Ecto neural progenitor cell (in vitro differentiated cells): ENCODE measurements at places on chromosomes 11 and 22.

DNA sequence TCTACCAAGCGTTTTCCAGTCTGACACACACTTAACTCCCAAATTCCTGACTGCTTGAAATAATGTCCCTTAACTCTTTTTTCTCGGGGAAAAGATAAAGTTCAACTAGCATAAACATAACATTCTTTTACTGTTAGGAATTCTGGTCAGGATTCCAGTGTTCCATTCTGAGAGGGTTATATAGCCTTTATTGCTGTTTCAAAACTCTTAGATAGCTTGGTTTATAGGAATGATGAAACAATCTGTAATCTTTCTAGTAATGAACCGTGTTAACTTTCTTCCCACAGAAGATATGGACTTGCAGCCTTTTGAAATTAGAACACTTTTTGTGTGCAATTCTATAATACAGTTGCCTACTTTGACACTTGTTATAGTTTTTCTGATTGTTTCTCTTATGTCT is 8.6 kb downstream of the REXO2 start:
- DNase-seq, result no peak

DNA sequence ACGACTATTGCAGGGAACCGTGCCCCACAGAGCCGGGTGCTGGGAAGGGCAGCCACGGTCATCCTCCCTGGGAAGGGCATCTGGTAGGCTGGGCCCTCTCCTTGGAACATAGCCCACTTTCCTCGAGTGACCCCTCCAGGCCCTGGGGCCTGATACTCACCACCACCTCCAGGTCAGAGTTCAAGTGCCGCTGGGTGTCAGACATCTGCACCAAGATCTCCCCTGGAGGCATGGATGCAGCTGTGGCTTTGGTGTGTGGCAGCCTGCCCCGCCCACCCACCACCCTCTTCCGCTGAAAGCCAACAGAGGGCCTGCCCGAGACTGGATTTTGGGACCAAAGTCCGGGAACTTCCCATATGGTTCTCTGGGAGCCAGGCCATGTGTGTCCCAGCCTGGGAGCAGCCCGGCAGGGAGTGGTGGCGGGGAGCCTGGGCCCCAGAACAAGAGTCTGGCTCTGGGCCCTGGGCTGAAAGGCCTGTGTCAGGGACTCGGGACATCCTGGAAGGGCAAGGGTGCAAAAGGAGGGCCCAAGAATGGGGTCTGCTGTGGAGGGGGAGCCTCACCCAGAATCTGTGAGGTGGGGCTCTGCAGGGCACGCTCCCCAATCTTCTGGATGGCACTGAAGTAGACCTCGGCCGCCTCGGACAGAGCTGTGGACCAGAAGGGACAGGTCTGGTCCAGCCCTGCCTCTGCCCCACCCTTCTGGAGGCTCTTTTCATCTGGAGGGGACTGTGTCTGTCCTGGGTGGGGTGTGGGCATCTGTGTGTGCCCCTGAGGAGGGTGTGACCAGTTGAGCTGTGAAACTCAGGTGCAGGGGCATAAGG is 2.6 kb downstream of the BAIAP2L2 start:
- no peak for DNase-seq

DNA sequence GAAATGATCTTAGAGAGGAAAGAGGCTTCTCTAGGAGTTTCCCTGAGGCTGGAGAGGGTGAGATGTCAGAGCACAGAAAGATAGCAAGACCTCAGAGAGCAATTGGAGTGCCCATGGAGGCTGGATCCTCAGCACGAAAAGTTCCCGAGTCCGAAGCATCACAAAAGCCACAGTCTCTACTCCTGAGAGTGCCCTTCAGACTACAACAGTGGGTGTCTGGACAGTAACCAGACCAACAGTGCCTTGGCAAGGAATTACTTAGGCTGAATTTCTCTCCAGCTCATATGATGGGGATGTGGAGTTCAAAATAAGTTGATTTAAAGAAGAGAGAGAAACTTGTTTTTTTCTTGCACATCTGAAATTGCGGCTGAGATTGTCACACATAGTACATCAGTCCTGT is 31.9 kb upstream of the PSMA1 start:
- DNase-seq, result no peak

- no peak for DNase-seq
Measured at GRCh38 chr11:59776210-59777066, 21.3 kb downstream of the STX3 start.

DNA sequence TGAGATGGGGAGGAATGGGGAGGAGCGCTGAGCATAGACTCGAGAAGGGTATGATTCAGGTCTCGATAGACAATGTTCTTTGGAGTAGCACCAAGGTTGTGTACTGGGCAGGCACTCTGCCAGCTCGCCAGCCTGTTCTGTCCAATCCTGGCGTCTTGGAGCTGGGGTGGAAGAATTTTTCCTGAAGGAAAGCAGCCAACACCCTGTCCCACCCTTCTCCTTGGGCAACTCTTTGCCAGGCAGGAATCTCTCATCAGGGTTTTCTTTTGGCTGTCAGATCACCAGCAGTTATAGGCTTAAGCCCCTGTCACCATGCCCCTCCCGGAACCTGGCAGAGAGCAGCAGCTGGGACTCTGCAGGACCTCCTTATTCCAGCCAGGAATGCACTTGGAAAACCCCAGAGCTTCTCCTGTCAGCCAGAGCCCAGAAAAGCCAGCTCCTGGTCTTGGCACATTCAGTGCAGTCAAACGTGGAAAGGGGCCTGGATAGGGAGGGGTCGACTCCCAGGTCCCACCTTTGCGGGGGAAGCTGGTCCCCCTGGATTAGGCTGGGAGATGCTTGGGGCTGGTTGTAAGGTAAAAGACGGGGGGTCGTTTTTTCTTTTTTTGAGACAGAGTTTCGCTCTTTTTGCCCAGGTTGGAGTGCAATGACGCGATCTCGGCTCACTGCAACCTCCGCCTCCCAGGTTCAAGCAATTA is 14.4 kb upstream of the SPTBN2 start:
- DNase-seq, result no peak

GRCh38 chr11:35115688-35116030 is 23.3 kb upstream of the CD44 start:
- no peak for DNase-seq

GRCh38 chr11:105705786-105706530 is 96.1 kb downstream of the GRIA4 start:
- DNase-seq, result no peak

DNA sequence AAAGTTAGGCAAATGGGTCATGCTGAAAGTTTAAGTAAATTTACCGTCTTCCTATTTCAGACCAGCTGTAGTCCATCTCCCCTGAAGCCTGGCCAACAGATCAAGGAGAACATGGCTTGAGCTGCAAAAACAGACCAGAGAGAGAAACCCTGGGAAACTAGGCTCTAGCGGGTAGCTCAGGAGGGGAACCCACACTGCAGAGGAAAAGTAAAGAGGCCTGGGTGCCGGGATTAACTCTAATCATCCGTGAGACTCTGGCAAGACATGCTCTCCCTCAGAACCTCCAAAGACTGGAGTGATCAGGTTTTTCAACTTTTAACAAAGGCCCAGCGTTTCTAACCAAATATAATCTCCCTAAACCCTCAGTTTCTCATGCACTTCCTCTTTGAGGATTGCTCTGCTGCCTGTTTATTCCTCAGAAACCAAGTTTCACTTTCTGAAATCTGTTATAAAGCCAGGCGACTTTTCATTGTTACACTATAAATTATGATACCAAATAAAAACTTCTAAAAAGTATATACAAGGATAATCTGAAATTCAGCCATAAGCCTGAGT is 67.5 kb downstream of the GAB2 start:
- DNase-seq, result peak; percentile 65

DNA sequence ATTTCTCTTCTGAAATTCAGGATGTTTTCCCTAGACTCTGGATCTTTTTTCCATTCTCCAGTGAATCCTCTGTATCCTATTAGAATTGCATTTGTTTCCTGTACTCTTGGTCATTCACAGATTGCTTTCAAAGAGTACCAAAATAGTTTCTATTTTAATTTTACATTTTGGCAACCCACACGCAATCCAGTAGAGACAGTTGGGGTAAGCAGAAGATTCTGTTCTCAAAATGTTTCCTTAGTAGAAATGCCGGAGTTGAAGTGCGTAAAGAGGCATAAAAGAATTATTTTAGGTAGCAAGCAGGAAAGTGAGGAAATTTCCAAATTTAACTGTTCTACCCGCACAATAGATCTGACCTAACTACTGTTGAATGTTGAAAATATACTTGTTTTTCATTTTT is 842.4 kb downstream of the LUZP2 start:
- no peak for DNase-seq

- no peak for DNase-seq
Measured at GRCh38 chr11:27217948-27218420, 145.0 kb downstream of the CCDC34 start.

DNA sequence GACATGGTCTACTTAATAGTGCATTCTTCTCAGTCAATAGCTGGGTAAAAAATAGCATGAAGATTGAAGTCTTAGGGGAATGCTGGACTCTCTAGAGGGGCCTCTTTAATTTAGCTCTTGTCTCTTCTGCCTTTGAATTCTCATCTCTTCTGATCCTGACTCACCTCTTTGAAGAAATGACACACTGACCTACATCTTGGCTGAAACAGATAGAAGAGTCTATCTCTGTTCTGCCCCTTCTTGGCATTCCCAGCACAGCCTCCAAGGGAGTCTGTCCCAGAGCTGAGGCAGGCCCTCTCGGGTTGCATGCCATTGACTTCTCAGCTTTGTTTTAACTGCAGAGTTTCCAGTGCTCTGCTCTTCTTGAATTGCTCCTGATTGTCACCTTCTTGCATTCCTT is 55.7 kb downstream of the PTPRJ start:
- no peak for DNase-seq

DNA sequence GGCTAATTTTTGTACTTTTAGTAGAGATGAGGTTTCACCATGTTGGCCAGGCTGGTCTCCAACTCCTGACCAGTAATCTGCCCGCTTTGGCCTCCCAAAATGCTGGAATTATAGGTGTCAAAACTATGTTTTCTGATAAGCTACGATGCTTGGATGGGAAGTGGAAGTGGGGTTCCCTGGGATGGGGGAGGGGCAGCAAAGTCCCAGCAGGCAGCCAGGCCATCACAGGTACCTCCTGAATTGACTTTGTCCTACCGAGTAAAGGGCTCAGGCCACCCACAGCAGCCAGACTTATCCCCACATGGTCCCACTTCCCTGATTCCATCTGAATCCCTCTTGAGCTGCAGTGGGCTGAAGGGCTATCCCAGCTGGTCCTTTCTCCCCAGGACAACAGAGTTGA is 6.9 kb downstream of the FTH1 start:
- peak; percentile 29 for DNase-seq

DNA sequence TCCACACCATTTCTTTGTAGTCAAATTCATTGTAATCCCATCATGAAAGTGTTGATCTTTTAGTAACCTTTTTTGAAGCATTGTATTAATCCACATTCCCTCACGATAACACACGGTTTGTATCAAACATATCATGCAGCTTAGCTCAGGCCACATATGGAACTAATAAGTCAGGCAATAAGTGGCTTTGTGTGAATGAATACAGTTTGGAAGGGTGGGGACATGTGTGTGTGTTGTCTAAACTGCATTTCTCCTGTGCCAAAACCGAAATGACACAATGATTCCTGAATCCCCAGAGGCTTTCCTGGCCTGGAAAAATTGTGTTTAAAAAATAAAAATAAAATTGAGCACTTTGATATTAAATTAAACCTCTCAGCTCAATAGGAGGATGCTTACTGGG is 98.3 kb downstream of the WNT11 start:
- DNase-seq, result no peak

GRCh38 chr11:57180081-57180561 is 1.6 kb upstream of the LRRC55 start:
- DNase-seq, result peak; percentile 73

- DNase-seq, result no peak
Measured at GRCh38 chr11:27873664-27874063, 173.4 kb upstream of the BDNF start.

GRCh38 chr11:31768749-31769640 is 42.1 kb downstream of the PAX6 start:
- no peak for DNase-seq

GRCh38 chr11:62138630-62139425 is 15.0 kb downstream of the INCENP start:
- no peak for DNase-seq

DNA sequence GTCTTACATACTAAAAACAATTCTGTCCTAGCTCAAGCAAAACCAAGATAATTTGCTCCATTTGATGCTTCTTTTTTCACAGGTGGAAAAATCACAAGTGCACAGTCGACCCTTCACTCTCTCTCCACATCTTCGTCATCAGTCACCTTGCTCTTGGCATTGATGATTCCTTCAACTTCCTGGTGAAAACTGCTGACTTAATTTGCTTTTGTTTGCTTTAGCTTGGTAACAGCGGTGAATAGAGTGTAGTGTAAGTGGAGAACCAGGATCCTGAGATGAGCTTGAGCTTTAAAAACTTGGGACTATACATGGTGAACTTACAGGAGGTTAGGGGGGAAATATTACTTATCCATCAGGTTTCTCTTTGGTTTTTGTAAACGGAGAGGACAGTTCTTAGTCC is 331.1 kb upstream of the ARHGAP42 start:
- DNase-seq, result no peak

DNA sequence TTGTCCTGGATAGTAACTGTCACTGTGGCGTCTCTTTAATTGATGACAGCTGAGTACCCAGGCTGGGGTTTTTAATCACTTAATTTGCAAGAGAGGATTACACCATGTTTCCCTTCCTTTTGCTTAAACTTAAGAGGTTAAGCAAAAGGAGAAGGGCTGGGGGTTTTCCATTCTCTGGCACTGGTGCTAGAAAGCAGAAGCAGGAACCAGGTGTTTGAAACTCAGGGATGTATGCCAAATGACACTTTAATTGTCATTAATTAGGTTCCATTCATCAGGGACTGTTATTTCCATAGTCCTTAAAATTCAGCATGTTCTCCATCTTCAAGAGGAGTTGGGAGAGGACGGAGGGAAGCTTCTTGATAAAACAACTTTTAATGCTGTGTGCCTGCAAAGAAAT is 746.2 kb downstream of the NELL1 start:
- DNase-seq, result no peak

DNA sequence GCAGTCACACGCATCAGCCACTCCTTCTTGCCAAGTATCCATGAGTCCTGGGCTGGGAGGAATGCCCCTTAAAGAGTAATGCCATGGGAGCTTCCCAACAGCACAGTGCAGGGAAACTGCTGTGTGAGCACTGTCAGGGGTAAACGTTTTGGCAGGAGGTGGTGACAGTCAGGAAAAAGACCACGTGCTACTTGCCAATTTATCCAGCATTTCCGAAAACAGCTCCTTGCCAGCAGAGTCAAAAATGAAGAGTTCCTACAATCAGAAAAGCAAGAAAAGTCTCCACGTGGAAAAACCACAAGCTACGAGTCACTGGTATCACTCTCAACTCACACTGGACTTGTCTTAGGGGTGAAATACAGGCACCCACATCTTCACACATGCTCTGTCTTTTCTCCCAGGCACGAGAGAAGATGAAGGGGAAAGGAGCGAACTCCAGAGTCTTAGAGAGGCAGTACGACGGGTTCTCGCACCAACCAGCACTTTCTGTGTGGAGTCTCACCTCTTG is 9.9 kb downstream of the IFT27 start:
- no peak for DNase-seq
